ENCODE measurements at places on chromosomes 5 and 9.
A peak's percentile ranks its signal among the peaks of the same experiment; 100 is the strongest.

DNA sequence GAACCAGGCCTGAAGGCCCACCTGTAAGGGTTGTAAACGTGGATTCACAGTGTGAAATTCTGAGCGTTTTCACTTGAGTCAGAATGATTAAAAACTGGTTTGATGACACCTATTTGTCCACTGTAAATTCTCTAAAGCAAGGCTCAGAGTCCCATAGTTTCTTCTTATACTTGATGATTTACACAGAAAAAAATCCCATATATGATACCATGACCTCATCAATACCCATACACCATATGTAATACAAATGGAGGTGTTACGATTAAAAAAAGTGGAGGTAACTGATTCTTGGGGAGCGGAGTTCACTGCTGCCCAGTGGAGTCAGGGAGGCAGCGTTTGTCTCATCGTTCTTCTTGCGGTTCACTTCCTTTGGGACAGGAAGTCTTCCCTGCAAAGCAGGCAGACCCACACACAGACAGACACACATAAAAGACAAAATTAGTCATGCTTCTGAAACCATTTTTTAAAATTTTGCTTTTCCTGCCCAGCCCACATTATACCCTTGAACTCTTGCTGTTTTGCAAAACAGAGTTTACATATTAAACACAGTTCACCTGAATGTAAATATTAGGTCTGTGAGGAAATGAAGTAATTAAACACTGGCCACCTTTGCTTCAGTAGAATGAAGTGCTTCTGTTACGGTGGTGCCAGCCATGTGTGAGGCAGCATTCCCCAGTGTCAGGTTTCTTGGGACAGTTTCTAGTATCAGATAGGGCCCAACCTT, 26.2 kb downstream of the NREP start:
- ATAC-seq: peak; percentile 55

DNA sequence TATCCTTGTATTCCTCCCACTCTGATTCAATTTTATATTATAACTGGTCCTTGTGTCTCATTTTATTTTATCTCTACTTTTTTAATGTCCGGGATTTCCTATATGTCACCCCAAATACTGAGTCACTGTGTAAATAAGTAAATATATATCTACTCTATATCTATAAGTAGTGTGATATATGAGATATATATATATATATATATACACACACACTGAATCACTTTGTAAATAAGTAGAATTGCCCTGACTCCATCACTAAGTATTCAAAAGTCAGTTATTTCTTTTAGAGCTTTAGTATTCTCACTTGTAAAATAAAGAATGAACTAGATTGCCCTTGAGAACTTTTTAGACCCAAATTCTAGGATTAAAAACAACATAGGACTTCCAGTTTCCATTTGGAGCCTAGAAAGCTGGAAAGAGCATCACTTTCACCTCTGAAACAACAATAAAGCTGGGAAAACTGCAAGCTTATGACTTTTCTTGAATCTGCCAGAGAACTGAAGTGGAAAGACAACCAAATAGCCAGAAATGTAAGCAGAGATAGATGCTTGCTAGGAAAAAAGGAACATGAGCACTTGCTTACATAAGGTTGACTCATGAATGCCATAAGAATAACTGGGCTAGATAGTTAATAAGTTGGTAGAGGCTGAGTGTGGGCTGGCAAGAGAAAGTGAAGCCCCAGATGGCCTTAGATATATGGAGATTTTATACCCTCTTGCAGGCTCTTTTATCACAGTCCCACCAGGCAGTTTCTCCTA, 171.1 kb upstream of the TLX3 start:
- ATAC-seq: no peak

- ATAC-seq: peak; percentile 42
These were observed 104.2 kb downstream of the RAPGEF6 start for GRCh38 chr5:131530706-131531331.

DNA sequence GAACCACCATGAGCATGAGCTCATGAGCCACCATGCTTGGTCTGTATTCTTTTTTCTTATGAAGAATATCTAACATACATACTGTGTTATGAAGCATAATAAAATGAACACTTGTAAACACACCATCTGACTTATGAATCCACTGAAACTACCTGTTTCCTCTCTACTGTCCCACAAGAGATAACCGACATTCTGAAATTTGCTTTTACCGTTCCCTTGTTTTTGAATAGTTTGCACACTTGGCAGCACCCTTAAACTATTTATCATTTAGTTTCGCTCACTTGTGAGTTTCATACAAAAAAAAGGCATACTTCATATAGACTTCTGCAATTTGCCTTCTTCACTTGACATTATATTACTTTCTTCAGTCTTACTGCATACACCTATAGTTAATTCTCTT, 8.9 kb downstream of the LARS1 start:
- peak; percentile 71 for ATAC-seq

GRCh38 chr5:75367401-75367800, 30.4 kb downstream of the HMGCR start:
- ATAC-seq: peak; percentile 10

- no peak for ATAC-seq
These were observed 1290.2 kb upstream of the WWC1 start for GRCh38 chr5:167001246-167001645.

DNA sequence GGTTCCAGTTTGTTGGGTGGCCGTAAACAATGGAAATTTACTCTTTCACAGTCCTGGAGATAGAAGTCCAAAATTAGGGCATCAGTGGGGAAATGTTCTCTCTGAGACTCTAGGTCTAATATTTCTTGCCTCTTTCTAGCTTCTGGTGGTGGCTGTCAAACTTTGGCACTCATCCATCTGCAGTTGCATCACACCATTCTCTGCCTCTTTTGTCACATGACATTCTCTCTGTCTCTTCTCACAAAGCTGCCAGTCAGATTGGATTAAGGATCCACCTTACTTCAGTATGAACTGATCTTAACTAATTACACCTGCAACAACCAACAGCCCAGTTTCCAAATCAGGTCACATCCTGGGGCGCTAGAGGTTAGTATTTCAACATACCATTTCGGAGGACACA, 222.9 kb upstream of the FTMT start:
- ATAC-seq: no peak

GRCh38 chr5:178509491-178510057, 80.6 kb downstream of the COL23A1 start:
- no peak for ATAC-seq

DNA sequence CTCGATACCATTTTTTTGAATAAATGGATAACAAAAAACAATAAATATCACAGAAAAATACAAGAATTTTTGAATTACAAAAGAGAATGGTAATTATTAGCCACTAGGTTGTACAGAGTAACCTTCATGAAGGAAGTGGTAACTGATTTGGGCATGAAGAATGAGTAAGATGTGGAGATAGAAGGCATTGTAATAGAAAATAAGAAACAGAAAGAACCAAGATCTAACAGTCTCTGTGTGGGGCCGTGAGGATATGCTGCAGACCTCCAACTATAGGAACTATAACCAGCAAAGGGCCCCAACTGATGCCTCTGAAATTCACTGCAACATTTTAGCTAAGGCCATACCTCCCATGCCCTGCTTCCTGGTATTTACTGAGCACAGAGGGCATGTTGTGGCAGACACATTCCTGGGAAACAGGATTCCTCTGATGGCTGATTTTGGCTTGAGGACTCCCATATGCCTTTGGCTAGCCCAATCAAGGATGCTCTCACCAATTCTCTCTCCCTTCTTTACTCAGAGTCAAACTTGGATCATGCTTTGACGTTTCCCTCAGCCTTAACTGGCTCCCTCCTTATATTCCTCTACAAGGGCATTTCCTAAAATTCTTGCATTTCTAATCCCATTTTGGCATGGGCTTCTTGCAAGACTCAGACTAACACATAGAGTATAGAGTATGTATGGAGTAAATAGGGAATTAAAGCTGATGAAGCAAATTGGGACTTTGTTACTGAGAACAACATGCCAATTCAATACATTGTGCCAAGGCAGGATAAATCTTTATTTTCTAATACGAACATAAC, 208.9 kb downstream of the PDE4D start:
- ATAC-seq: no peak

DNA sequence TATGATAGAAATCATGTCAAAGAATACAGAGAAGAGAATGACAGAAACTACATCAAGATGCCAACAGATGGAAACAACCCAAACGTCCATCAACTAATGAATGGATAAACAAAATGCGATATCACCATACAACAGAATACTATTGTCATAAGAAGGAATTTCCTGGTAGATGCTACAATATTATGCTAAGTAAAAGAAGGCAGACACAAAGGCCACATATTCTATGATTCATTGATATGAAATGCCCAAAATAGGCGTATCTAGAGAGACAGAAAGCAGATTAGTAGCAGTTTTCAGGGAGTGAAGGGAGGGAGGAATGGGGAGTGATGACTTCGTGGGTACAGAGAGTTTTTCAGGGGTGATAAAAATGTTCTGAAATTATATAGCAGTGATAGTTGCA, 58.3 kb upstream of the AKNA start:
- ATAC-seq: no peak

DNA sequence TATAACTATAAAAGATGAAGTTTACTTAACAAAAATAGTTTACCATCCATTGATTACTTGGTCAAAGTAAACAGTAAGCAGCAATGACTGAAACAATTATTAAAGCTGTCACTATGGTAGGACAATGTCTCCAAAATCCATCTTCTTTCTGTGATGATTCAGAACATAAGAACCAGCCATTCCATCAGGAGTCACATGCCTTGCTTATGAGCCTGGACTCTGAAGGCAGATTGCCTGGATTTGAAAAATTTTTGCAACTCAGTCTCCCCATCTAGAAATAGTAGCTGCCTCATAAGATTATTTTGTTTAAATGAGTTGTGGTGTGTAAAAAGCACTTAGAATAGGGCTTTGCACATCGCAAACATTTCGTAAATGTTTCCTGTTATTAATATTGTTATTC, 136.2 kb downstream of the LIFR start:
- no peak for ATAC-seq
